NCI-H510A treated with DMSO at 0.1 percent for 48 hours (cell line): ENCODE measurements at places on chromosomes 7 and 10.

DNA sequence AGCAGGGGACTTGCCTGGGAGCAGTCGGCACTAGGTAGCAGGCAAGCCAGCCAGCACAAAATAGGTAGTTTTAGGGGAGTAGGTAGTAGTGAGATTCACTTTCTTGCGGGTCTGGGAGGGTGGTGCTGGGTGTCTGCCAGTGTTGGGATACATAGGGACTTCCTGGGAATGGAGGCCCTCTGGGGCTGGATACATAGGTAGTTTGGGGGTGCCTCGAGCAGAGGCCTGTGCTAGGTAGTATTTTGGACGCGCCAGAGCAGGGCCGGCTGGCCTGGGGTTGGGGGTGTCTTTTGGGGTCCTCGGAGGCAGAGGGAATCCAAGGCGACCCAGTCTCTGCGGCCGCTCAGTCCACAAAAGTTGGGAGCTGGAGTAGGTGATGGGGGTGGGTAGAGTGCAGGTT is 2.0 kb upstream of the HOXA3 start:
- DNase-seq = no peak

DNA sequence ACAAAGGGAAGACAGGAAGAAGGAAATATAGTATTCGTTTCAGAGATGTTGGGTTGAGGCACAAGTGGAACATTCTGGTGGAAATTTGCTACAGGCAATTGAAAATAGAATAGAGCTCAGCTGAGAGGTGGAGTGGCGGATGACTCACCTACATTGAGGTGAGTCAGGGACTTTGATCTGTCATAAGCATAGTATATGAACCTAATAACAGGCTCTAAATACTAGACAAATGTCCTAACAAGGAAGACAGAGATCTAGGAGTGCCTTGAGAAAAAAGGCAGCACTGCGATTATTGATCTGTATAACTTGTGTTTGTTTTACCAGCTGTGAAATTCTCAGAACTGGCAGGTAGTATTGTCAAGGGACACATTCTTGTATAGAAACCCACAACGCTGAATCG is 907 bp upstream of the IFRD1 start:
- DNase-seq = no peak

GRCh38 chr7:112853422-112853821 is 63.2 kb upstream of the TMEM168 start:
- DNase-seq = no peak

- no peak for DNase-seq
These were observed 38.6 kb upstream of the TNKS2 start for GRCh38 chr10:91759581-91759986.

- DNase-seq = no peak
These were observed 9.6 kb downstream of the CUL1 start for GRCh38 chr7:148708026-148708885.

- no peak for DNase-seq
These were observed 151.7 kb upstream of the PPP2R2D start for GRCh38 chr10:131748831-131749766.

DNA sequence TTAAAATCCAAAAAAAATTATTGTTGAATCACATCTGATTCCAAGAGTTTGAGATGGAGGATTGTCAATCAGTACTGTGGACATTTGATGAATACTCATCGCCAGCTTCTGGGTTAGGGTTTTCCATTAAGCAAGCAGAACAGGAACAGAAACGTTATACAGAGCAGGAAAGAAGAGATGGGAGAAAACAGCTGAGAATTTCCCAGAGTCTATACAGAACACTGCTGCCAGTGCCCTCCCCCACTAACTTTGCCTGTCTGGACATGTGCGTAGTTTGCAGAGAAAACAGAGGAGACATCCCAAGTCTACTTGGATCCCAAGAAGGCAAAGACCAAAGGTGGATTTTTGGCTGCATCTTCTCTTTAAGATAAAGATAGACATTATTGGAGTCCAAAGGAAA is 19.0 kb downstream of the C10orf90 start:
- DNase-seq = no peak

DNA sequence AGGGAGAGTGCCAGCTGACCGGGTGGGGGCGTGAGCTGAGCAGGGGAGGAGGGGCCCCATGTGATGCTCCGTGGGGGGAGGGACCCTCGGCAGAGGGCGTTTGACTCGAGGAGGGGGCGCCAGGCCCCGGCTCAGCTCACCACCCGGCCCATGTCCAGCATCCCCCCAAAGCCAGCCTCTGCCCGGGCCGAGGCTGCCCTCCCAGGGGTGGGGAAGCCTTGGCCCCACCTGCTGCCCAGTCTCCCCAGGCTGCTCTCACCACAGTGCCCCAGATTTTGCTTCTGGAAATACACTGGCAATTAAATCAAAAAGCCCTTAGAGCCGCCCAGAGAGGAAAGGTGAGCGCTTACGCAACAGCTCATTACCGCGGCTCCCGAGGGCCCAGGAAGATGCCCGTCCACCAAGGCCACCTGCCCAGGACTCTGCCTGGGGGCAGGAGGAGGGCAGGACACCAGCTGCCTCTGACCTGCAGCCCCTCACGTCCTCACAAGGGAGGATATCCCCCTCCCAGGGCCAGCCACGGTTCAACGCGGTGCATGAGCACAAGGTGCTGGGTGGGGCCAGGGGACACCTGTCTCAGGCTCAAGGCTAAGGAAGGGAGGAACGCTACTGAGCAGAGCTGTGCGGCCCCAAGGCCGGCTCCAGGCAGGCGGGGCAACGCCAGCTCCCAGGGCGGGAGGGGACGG is 70.0 kb upstream of the INPP5A start:
- DNase-seq = no peak

DNA sequence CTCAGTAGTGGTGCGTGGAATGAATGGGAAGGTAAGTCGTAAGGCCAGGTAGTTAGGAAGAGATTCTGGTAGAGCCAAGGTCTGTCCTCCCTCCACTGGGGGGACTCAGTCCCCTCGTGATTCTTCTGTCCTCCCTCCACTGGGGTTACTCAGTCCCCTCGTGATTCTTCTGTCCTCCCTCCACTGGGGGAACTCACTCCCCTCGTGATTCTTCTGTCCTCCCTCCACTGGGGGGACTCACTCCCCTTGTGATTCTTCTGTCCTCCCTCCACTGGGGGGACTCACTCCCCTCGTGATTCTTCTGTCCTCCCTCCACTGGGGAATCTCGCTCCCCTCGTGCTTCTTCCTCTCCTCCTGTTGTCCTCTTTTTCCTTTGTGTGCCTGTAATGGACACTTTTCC is 125.1 kb downstream of the CELF2 start:
- no peak for DNase-seq

DNA sequence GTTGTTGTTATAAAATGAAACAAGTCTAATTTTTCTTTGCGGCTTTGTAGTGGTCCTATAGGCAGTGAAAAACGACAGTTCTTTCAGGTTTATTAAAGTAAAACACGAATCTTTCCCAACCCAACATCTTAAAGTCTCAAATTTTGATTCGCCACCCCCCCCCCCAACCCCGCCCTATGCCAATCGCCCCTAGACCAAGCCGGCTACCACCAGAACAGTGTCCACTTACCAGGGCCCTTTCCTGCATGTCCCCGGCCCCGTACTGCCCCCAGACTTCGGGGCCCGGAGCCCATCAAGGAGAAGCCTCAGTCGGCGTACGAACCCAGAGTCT is 335 bp upstream of the CHCHD1 start:
- no peak for DNase-seq

DNA sequence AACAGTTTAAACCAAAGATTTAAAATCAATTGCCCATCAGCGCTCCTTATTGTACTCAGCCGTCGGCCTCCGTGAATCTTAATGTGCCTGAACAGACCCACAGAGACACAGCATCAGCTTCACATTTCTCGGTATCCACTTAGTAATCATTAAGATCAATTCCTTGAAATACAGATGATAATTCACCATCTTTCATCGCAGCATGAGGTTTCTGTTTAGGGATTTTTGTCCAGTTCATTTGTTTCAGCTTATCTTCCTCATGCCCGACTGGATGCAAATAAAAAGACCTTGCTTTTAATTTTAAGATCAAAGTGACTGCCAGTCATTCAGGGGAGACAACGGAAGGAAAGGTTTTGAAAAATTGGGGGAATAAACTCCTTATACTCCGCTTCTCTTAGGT is 207.8 kb downstream of the WDR37 start:
- no peak for DNase-seq

DNA sequence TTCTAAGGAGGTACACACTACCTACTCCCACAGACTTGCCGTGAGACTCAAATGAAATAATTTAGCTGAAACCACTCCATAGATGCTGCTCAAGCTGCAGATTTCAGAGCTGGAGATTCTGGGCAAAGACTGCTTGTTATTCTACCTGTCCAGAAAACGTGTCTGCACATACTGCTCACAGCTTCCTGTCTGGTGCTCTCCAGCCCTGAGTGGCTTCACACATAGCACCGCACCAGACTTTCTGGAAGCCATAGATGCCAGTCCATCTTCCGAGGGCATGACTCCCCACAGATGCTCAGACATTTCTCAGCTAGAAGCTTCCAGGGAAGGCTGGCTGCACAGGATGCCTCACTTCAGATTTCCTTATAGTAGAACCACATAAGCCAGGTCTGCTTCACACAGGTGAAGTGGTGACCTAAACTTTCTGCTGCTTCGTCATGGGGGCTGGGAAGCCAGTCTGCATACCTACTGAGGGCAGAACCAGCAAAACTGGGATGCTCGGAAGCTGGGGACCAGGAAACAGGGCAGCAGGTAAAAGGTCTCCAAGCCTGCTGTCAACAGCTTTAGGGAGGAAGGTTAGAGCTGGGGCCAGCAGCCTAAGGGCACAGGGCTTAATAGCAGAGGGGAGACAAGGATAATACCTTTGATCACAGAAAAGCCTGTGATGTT is 18.2 kb downstream of the CCDC6 start:
- DNase-seq = no peak

- peak; percentile 1 for DNase-seq
These were observed 66.1 kb downstream of the THNSL1 start for GRCh38 chr10:25082276-25083204.

- DNase-seq = no peak
These were observed 8.3 kb upstream of the SLC18A3 start for GRCh38 chr10:49601857-49602256.

DNA sequence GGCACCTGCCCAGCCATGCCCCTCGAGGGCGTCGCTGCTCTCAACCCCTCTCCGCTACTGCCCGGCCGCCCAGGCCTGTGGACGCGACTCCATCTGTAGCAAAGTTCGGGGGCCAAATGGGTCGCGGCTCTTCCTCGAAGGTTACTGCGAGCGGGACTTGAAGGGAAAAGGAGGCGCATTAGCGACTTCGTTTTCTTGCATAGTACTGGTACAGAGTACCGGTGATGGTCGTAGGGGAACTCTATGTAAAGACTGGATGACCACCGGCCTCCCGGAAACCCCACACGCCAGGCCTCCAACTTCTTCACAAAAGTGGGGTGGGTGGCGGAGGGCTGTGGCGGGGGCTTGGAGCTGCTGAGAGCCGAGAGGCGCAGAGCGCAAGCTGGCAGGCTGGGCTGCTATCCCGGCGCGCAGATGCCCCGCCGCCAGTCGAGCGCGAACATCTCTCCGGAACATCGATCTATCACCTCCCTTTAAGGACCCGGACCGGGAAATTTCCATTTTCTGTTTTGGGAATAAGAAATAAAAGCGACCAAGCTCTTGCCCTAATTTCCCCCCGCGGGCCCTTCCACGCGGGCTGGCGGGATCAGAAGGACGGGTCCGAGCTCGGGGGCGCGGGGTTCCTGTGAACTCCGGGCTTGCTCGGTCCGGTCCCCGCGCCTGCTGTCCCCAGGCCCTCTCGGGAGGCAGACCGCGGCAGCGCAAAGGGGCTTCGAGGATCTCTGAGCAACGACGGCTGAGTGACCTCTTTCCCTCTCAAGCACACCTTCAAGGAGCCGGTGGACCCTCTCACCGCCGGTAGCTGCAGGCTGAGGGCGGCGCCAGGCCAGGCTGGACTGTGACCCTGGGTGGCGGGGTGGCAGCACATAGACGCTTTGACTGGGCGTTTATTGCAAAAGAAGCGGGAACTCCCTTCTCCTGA is 12.2 kb upstream of the FEZF1 start:
- DNase-seq = peak; percentile 9

DNA sequence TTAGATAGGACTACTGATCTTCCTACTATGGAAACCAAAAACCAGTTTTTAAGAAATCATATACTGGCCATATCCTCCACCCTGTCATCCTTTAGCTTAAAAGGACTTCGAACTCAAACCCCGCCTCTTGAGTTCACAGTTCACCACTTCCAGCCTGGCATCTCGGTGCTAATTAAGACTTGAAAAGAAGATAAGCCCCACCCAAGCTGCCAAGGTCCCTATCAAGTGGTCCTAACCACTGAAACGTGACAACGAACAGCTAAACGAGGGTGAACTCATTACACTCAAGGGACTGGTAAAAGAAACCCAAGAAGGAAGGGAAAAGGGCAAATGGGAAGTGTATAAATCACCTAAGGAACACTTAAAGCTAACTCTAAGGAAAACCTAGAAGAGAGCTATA is 16.1 kb downstream of the COL17A1 start:
- DNase-seq = no peak

DNA sequence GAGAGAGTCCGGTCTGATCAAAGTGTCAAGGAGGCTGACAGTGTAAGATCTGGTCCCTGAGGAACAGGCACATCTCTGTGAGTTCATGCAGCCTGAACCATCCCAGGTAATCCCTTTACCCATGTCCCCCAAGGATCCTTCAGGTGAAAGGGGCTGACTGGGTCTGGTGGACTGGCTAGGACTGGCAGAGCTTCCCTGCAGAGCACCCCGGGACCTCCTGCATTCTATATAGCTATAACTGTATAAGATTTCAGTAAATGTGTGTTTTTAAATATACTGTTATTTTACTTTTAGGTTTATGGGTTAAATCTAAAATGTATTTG is 246.8 kb downstream of the ELMO1 start:
- no peak for DNase-seq

DNA sequence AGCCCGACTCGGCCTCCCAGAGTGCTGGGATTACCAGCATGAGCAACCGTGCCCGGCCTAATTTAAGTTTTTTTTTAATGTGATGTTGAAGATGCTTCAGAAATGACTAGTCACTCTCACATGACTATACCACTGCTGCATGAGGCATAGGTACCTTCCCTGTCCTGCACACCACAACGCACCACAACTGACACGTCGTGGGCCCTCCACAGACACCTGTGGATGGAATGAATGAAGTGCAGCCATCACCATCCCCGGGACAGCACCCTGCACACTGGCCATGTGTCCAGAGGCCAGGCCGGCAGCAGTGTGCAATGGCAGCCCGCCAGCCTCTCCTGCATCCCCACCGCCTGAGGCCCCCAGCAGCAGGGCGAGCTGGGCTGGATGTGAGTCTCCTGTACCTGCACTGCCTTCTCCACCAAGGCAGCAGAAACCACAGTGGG is 55.1 kb downstream of the VOPP1 start:
- DNase-seq = no peak

DNA sequence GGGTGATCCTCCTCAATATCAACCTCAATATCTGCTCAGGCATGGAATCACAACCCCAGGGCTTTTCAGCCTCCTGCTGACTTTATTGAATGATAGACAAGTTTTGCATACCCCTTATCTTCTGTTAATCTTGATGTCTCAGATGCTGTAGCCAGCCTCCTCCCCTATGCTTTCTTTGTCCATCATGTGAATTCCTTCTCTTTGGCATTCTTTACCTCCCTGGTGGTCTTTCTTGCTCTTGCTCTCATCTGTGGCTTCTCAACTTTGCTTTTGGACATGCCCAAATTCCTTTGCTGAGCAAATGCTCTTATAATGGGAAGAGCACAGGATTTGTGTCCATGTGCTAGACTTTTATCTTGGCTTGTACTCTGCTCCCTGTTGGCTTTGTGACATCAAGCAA is 73.4 kb upstream of the FAM13C start:
- DNase-seq = no peak

- no peak for DNase-seq
These were observed 133.5 kb downstream of the NRBF2 start for GRCh38 chr10:63266391-63267316.
